ENCODE measurements at places on chromosomes 3 and 15.

DNA sequence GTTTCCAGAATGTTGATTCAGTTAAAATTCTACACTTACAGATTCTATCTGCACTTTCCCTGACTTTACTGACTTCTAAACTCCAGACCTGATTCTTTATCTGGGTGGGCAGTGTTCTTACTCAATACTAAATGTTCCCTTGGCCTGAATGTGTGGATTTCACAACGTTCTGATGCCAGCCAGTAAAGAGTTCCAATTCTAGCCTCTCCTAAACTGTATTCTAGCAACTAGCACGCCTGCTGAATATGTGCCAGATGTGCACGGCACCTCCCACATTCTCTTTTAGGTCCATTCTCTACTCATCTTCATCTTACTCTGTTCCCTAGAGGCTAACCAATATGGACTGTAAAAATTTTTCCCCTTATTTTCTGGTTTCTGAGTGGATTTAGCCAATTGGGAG is 479.5 kb upstream of the AGTR1 start:
- no peak for DNase-seq

DNA sequence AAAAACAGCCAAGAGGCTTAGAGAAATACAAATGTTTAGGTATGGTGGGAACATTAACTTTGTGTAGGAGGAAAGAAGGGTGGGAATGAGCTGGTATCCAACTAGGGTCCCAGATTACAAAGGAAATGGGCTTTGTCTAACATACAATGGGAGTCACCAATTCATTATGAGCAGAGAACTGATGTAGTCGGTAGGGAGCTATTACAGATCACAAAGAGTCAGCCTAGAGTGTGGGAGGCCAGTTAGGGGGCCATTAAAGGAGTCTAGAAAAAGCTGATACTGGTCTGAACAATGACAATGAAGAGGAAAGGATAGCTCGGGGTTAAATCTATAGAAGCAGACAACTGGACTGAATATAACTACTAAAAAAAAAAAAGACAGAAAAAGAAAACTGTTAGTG is 15.5 kb downstream of the ANO10 start:
- no peak for DNase-seq

DNA sequence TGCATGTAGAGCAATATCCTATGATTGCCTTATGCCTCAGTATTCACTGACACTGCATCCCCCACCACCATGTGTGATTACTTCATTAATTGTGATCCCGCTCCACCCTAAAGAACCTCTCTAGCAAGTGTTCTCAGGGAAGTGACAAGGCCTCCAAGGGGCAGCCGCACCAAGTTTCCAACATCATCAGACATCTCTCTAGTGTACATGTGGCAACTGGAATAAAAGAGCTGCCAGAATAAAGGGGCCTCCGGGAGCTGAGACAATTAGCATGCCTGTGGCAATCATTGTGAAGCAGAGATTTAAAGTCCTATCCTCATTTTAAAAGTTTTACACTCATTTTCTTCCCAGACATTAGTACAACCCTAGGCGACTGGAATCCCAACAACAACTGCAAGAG is 902.1 kb upstream of the SEMA6D start:
- DNase-seq: no peak

DNA sequence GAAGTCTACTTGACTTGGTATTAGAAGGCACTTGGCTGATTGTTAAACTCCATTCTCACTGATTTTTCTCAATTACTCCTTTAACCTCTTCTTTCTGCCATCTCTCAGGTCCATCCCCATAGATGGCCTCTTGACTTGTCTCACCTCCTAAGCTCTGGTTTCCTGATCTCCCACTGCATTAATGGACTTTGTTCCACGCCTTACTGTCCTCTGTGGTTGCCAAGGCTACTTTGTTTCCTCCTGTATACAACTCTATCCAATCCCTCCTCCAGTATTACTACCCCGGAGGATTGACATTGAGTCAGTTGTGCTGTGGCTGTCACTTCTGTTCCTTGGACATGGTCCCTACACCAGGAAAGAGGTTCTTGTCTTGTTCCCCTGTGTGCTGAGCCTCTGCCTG is 10.6 kb upstream of the GLCE start:
- no peak for DNase-seq

DNA sequence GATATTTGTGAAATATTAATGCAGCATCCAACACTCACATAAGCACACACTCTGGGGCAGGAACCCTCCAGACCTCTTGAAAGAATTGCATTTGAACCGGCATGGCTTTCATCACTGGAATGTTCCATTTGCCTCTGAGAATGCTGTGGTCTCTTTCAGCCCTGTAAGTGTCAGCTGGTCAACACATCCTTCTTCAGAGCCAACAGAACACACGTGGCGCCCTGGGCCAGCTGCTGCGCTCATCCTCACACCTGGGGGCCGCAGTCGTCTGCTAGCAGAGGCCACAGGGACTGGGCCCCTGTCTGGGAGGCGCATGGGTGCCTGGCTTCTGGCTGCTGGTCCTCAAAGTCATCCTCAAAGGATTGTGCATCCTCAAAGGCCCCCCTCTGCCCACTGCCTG is 71.4 kb upstream of the HERC1 start:
- DNase-seq: no peak

GRCh38 chr15:66163553-66163952 is 90.0 kb downstream of the MEGF11 start:
- no peak for DNase-seq

DNA sequence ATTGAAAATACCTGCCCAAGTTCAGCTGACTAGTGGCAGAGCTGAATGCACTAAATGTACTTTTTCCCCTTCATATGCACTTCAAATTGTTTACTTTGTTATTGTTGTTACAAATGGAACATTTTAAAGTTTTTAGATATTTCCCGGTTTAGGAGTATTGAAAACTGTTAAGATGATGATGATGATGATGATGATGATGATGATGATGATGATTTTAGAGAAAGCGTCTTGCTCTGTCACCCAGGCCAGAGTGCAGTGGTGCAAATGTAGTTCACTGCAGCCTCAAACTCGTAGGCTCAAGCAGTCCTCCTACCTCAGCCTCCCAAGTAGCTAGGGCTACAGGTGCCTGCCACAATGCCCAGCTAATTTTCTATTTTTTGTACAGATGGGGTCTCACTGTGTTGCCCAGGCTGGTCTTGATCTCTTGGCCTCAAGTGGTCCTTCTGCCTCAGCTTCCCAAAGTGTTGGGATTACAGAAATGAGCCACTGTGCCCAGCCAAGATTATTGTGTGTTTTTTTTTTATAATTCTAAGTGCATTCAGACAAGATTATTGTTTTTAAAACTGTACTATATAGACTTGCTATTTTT is 45.9 kb upstream of the SLC22A13 start:
- DNase-seq: no peak

GRCh38 chr15:53841651-53842050 is 82.2 kb upstream of the WDR72 start:
- no peak for DNase-seq

- DNase-seq: no peak
Observed at GRCh38 chr3:33420966-33421365, 19.2 kb downstream of the UBP1 start.

GRCh38 chr3:129942296-129942695 is 32.2 kb upstream of the TRH start:
- DNase-seq: peak; percentile 84

- DNase-seq: no peak
Observed at GRCh38 chr3:159609625-159610024, 379.0 kb upstream of the IL12A start.

- DNase-seq: no peak
Observed at GRCh38 chr15:58440158-58440910, 8.5 kb downstream of the LIPC start.

GRCh38 chr15:33742306-33742705 is 226.0 kb upstream of the CHRM5 start:
- DNase-seq: no peak

- DNase-seq: no peak
Observed at GRCh38 chr3:196918968-196919367, 23.4 kb downstream of the NCBP2 start.

GRCh38 chr3:99172736-99173657 is 271.5 kb upstream of the DCBLD2 start:
- DNase-seq: peak; percentile 72

DNA sequence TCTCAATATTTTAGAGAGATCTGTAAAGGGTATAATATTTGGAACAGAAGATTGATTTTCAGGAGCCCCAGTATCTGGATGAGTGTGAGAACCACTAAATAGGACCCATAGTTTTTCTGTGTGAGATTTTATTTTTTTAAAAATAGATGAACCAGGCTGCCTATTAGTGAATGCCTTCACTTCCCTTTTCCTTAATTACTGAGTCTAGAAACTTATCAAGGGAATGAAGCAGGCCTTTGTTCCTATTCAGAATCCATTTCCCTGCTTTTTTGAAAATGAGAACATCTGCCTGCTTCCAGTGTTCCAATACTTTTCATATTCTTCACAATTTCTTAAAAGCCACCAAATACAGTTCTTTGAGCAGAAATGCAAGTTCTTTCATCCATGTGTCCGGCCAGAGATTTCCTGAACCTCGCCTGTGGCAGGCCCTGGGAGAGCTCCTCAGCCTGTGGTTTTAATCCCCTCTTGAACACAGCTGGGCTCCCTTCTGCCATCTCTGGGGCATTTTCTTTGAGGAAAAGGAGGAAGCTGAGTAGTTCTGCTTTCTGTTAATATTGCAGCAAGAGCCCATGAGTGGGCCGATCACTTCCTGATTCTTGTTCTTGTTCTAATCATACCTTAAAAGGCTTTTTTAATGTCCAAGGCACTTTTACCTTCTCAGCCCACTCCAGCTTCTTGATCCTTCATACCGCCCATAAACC is 4.7 kb downstream of the EHD4 start:
- peak; percentile 60 for DNase-seq

GRCh38 chr3:155889952-155890351 is 19.5 kb downstream of the GMPS start:
- no peak for DNase-seq

GRCh38 chr15:100244796-100245486 is 96.8 kb downstream of the ADAMTS17 start:
- DNase-seq: no peak

DNA sequence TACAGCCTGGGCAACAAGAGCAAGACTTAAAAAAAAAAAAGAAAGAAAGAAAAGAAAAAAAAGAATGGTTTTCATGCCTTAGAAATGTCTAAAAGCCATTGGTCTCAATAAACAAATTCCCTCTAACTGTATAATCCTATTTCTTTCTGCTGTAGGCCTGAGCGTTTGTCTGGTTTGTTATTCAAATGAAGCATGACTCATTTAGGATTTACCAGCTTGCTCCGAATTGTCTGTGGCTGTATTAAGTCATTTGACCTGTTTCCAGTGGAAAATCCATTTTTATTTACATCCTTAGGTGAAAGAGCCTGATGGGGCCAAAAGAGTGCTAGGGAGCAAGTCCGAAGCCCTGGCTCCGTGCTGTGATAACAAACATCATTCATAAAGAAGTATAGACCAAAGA is 73.8 kb downstream of the BDH1 start:
- no peak for DNase-seq

DNA sequence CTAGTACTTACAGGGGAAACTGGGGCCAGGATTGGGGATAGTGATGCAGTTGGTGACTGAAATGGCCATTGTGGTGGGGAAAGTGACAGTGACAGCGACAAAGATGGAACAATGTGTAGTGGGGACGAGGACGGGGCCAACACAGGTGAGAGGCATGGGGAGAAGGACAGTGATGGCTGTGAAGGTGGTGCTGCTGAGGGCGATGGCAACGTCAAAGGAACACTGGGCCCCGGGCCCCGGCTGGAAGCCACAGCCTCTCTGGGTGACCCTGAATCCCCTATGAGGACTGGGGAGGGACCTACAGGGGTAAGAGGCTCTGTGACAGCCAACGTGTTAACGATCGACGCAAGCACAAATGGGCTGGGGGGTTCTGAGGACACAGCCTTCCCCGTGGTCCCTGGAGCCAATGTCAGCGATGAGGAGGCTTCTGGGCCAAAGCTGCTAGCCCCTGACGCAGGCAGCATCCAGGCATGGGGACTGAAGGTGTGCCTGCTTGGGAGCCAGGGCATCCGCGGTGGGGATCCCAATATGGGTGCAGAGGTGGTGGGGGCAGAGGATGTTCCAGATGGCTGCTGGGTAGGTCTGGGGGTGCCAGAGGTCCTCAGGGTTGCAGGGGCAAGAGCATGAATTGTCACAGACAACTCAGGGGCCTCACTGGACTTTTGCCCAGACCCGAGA is 25.2 kb upstream of the GOLGA6C start:
- DNase-seq: no peak

- no peak for DNase-seq
Observed at GRCh38 chr3:35565048-35565447, 74.3 kb upstream of the ARPP21 start.

GRCh38 chr15:39787479-39787878 is 4.8 kb upstream of the FSIP1 start:
- DNase-seq: no peak

DNA sequence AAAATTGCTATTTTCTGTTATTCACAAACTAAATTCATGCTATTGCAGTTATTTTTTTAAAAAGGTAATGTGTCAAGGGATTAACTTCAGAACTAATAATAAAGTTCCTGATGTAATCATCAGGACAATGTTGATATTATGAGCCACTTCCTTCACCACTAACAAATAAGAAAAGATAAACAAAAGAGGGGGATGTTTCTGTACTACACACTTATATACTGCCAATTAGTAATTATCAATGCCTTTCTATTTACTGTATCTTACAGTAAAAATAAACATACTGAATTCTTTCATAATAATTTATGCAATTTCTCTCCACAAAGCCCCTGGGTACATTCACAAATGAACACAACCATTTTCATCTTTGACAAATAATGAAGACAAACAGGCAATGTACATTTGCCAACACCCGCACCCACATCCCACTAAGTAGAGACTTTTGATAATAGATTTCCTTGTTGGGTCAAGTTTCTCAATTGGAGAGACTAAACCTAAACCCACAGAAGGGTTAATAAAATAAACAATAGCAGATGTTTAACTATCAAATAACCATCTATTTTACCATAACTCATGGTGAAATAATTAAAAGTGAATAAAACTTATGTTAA is 3.7 kb downstream of the CBLB start:
- DNase-seq: no peak
